ENCODE measurements at places on chromosomes 3 and 15. TPM values are rescaled to one million over a fixed set of nuclear protein-coding genes. Genes with fewer than 3 reads are reported as not detected.

The PLIN1 gene
- total RNA-seq: 2.1 TPM

The DLEC1 gene
- total RNA-seq: 3.3 TPM

The LRRC34 gene
- total RNA-seq: 4.0 TPM

The RFC4 gene
- total RNA-seq: 8.9 TPM

The FAM98B gene
- total RNA-seq: 17.2 TPM

The DUOX2 gene
- total RNA-seq: 0.28 TPM

The IL1RAP gene
- total RNA-seq: 10.0 TPM

The SLC6A1 gene
- total RNA-seq: 2.1 TPM

The PLSCR2 gene
- total RNA-seq: 1.4 TPM

The TEX55 gene
- total RNA-seq: not detected

DNA sequence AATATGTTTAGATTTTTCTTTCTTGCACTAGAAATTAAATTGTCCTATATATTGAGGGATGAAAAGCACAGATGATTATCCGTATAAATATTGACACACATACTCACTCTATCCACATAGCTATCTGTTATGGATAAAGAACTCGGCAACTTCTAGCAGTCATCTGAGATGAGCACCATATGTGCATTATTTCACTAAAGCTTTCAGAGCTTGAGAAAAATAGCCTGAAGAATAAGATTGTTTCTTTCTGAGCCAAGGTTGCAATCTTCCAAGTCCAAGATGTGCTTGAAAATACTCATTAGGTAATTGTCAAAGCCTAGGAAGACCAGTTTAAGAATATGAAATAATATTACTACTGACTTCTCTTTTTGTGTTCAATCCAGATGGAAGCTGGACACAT is 40.5 kb downstream of the COL8A1 start:
- DNase-seq: no peak

GRCh38 chr15:70995383-70995970 is 102.9 kb downstream of the LRRC49 start:
- DNase-seq: no peak

DNA sequence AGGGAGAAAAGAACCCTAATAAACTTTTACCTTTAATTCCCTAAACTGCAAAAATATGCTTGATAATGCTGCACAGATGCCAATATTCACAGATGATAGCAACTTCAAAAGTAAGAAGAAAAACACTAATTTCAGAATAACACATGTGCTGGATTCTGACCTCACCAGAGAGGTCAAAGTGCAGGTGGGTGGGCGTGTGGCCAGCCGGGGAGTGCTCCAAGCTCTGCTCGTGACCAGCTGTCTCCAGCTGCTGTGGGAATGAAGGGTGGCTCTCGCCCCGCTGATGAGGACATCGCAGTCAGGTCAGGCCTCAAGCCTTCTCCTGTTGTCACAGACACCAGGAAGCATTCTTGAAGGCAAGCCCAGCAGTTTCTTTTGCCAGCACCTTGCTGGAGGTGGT is 57.1 kb downstream of the ADAMTS17 start:
- no peak for DNase-seq

GRCh38 chr3:194806991-194807630 is 121.4 kb downstream of the FAM43A start:
- no peak for DNase-seq

DNA sequence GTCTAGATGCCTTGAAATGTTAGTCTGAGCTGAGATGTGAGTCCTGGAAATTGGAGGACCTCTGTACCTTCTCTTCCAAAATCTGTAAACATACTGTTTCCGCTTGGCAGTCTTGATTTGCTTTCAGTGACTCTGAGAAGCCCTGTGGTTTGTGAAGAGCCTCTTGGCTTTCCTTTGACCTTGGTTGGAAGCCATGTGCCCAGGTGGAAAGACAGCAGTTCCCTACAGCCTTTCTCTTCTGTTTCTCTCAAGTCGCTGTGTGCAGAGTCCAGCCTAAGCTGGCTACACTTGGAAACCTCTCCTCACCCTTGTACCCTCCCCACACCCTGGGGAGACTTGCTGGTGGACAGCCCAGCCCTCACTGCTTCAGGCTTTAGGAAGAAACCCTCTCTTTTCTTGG is 129.8 kb upstream of the CTDSPL start:
- no peak for DNase-seq

DNA sequence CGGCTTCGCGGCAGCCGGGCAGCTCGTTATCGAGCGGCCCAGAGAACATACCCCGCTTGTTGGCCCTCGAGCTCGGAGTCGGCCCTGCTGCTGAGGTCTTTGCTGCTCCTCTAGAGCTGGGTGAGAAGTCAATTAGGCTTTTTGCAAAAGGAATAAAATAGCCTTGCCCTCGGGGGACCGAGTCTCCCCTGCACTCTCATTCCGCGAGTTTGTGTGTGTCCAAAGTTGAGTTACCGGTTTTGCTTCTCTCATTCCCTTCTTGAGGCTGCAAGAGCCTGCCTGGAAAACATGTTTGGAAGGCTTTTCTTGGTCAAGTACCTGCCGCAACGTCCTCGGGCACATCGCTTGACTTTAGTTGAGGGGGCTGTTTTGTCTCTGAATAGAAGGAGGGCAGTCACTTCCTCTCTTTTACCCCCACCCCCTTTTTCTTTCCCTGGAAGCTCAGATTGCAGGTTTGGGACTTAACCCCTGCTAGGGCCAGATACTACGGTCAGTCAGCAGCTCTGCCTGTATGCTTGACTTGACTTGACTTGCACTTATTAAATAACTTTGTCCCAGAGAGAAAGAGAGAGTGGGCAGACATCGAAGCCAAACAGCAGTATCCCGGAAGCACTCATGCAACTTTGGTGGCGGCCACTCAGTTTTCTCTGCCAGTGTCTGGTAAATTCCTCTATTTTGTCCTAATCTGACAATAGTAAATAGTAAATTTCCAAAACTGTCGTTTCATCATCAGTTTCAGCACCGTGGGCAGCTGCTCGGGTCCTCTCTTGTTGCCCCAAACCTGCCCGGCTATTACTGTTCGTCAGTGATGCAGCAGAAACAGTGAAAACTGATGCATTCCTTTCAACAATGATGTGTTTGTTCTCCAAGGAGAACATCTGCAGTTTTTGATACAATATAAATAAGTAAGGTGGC is 609 bp downstream of the RNF13 start:
- peak; percentile 35 for DNase-seq

- DNase-seq: no peak
Measured at GRCh38 chr3:107258300-107258699, 118.9 kb upstream of the CCDC54 start.

- no peak for DNase-seq
Measured at GRCh38 chr15:28132524-28133275, 33.6 kb upstream of the OCA2 start.

DNA sequence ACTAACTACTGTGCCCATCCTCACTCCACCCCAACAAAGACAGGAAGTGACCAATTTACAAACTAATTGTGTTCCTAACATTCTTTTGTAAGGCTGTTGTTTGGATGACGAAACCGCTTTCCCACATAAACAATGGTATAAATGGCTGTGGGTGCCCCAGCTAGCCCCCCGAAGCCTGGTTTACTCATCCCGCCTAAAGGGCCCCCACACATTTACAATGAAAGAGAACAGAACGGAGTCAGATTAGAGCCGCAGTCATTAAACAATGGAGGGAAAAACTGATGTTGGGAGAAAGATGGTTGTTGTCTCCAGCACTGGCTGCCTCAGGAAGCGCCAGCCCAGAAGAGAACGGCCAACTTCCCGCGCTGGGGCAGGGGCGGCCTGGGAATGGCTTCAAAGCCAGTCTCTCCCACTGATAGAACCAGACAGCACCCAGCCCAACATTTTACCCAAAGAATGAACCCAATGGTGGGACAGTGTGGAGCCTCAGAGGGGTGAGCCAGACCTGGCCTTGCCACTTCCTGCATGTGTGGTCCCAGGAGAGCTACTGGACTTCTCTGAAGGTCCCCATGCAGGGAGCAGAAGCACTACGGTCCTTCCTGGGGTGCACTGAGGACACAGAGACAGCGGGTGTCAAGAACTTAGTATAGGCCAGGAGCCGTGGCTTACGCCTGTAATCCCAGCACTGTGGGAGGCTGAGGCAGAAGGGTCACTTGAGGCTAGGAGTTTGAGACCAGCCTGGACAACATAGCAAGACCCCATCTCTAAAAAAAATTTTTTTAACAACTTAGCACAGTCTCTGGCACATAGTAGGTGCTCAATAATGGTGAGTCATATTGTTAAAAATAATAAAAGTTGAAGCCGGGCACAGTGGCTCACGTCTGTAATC is 75.8 kb upstream of the GATA2 start:
- DNase-seq: no peak

DNA sequence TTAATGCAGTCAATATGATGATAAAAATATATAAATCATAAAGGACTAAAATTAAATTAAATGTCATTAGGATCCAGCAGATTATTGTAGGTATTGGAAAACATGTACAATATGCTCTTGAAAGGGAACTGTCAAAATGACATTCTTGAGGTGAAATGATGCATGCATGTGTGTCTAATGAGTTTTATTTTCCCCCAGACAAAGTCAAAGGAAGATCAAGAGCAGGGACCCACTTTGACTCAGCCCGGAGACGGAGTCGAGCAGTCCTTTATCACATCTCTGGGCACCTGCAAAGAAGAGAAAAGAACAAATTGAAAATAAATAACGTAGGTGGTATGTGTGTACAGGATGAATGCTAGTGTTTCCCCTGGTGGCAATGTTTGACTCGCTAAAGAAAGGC is 194.1 kb downstream of the KCNH8 start:
- no peak for DNase-seq

GRCh38 chr3:142650001-142650693 is 54.0 kb downstream of the PLS1 start:
- no peak for DNase-seq

- peak; percentile 42 for DNase-seq
Measured at GRCh38 chr3:16482770-16483531, 30.5 kb downstream of the RFTN1 start.

DNA sequence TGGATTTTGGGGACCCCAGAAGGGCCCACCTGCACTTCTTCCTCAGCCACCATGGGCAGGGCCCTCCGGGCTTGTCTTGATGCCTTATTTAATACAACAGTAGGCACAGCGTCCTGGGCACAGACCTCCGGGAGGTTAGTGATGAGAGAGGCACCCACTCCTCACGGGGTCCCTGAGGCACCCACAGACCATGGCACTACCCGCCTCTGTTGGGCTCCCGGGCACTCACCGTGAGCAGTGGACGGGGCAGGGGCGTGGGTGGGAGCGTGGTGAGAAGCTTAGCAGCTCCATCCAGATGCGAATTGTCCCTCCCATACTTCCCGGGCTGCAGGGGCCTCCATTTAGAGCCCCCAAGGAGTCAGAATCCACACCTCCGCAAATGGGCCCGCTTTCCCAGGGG is 317 bp upstream of the MESP2 start:
- no peak for DNase-seq

DNA sequence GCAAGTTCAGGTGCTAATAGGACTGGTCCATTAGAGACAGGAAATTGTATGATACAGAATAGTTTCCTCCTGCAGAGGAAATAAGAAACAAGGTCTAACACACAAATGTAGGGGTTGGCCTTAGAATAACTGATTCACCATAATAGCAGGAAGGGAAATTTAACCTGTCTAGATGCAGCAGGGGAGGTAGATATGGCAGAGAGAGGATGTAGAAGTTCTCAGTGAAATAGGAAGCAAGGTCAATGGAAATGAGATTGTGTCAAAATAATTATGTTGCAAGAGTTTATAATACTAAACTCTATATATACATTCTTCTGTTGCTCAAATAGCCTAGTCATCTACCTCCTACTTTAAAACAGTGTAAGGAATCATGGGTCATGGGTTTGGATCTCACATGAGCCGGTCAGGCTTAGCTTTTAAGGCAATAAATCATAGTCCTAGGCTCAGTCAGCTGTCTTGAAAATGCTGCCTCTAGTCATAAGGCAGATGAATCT is 17.0 kb downstream of the BCL2A1 start:
- DNase-seq: no peak

GRCh38 chr3:57983734-57984518 is 24.3 kb upstream of the FLNB start:
- DNase-seq: peak; percentile 81

DNA sequence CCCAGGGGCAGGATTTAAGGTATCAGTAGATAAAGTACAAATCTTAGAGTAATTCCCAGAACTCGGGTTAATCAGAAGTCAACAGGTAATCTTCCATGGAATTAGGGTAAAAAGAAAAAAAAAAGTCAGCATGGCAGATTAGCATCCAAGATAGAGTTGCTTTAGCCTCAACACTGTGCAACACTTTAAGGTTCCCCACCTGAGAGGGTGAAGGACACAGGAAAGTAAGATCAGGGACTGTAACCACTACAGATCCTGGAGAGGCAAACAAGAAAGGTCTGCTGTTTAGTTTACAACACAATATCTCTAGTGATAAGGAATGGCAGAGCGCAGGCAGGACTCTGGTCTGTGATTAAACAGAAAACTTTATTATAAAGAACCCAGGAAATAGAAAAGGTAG is 4.1 kb upstream of the PHLDB2 start:
- DNase-seq: no peak

GRCh38 chr3:32104492-32104891 is 1.9 kb upstream of the GPD1L start:
- DNase-seq: no peak

DNA sequence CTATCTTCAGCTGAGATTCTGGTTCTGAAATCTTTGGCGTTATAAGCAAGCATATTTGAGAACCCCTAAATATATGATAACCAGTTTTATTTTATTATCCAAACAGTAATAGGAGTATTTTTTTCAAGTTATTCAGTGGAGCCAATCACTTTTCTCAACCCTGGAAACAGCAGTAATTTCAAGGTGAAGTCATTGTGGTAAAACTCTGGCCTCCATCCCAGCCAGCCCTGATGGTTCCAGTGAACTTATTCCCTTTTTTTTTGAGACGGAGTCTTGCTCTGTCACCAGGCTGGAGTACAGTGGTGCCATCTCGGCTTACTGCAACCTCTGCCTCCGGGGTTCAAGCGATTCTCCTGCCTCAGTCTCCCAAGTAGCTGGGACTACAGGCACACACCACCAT is 545.4 kb upstream of the IL12A start:
- no peak for DNase-seq

DNA sequence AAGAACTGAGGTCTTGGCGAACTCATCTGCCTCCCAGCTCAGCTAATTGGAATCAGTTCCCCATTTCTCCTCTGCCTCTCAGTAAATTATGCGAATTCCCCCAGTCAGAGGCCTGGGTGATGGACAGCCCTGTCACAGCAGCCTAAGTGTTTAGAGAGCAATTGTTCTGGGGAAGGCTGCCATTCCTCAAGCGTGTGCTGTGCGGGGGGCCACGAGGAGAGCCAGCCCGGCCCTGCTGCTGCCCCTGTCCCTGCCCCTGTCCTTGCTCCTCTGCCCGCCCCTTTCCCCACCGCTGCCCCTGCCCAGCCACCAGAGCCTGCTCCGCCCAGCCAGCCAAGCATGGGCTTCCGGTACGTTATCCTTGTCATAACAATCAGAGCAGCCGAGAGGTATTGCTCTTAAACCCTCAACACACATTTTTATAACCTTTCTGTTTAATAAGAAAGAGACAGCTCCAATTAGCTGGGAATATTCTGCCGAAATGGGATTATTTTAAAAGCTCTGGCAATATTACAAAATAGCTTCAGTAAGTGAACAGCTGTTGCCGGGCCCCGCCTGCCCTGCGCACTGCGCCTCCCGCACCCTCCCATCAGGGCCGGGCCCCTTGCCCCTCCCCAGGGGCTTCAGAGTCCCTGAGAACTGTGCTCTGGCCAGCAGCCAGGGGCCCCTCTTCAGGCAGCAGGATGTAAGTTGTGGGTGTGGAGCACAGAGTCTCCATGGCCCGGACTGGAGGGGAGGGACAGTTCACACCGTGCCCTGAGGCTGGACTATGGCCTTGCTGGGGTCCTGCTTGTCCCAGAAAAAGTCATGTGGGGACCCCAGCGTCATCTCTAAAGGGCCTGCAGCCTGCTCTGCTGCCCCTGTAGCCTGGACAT is 12.4 kb upstream of the CACNA2D2 start:
- peak; percentile 95 for DNase-seq

GRCh38 chr15:56017920-56018319 is 24.5 kb upstream of the NEDD4 start:
- DNase-seq: no peak
